ENCODE measurements at places on chromosomes 1 and 21.

GRCh38 chr21:34548781-34549376, 36.9 kb upstream of the KCNE1 start:
- no peak for DNase-seq

DNA sequence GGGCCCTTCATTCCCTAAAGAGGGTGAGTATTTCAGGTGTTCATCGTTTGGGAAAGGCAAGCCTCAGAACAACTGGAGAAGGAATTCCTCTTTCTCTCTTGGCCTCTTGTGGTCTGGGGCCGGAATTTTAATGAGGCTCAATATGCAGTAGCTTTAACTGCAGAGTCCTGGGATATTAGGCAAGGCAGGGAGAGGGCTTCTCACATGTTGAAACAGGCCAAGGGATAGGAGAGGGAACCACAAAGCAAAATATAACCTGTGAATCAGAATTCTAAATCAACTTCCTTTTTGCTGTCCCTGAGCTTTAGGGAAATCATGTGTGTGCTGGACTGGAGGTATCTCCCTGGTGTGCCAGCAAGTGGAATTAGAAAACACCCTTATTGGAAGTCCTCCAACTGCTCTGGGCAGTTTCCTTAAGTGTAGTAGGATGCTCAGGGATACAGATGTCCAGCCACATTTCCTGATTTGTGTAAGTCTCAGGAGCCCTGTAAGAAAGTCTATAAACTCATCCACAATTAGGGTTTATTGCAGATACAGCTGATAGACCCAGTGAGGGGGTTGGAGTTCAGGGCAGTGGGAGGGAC, 215.8 kb upstream of the ZRANB2 start:
- DNase-seq: no peak

GRCh38 chr1:24964811-24965570, 34.9 kb upstream of the RUNX3 start:
- peak; percentile 78 for DNase-seq

DNA sequence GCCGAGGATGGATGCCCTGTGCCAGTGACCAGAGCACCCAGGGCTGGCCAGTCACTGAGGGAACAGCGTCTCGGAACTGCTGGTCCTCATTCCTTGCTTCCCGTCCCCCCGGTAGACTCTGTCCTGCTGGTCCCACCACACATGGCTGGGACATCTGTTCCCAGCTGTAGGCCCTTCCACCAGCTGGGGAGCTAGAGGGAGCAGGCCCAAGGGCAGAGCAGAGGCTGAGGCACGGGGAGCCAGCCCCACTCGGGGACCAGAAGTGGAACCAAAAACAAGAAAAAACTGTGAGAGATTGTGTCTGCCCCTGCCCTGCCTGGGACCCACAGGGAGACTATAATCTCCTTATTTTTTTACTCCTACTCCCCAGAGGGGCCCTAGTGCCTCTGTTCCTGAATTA, 23.8 kb downstream of the ATP8B2 start:
- no peak for DNase-seq

- no peak for DNase-seq
Observed at GRCh38 chr1:236794585-236795034, 482 bp upstream of the MTR start.

DNA sequence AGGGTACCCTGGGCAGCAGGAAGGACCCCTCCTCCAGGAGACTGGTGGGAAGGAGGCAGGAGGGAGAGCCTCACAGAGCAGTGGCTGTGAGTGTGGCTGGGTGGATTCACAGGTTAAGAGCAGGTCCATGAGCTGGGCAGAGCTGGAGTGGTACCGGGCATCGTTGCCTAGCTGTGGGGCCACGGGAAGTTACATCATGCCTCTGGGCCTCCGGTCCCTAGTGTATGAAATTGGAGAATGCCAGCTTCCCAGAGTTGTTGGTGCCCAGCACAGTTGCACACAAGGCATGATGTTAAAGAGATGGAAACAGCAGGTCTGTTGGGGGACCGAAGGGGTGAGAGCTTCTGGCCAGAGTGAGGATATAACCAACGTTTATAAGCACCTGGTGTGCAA, 18.5 kb downstream of the FOXO6 start:
- DNase-seq: no peak

- DNase-seq: no peak
Observed at GRCh38 chr21:42093186-42093585, 22.1 kb downstream of the UMODL1 start.

DNA sequence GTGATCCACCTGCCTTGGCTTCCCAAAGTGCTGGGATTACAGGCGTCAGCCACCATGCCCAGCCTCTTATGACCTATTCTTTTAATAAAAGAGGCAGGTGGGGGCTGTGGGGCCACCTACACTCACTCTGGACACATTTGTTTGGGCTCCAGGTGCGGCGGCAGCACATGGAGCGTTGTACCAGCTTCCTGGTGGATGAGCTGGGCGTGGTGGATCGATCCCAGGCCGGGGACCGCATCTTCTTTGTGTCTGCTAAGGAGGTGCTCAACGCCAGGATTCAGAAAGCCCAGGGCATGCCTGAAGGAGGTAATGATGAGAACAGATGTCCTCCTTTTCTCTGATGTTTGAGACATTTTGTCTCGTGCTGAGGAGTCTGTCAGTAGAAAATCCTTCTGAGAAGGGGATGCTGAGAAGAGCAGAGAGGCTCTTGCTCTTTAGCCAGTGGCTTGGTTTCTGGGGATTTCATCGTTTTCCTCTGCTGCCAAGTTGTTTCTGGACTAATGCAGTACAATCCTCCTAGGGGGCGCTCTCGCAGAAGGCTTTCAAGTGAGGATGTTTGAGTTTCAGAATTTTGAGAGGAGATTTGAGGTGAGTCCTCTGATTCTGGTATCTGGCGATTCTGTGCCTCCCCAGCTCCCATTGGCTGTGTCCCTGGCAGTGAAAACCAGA, 17.9 kb upstream of the MIIP start:
- peak; percentile 6 for DNase-seq

DNA sequence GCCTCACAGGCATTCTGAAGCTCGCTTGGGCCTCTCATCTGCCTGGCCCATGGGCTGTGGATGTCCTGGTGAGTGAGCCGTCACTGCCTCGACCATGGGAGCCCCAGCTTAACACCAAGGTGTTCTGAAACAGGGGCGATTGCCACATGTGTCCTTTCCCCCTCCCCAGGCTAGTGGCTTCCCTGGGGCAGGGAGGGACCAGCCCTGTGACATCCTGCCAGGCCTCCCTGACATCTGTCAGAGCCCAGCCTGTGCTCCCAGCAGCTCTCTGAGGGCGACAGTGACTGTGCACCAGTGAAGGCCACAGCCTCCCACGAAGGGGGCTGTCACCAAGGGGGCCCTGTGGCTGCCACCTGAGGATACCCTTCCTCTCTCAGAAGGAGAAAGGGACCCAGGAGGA, 35.9 kb upstream of the CCDC27 start:
- DNase-seq: no peak

DNA sequence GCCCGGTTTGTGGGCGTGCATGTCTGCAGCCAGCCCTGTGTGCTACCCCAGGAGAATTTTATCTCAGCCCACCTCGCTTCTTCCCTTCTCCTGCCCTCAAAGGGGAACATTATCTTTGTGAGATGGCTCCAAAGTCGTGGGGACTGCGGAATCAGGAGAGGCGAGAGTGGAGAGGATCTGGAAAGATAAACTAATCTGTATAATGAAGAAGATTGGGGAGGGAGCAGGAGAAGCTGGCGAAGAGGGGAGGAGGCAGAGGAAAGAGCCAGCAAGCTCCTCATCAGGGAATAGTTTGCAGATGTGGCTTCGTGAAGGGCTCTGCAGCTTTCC, 310.3 kb downstream of the MATN1 start:
- DNase-seq: no peak

DNA sequence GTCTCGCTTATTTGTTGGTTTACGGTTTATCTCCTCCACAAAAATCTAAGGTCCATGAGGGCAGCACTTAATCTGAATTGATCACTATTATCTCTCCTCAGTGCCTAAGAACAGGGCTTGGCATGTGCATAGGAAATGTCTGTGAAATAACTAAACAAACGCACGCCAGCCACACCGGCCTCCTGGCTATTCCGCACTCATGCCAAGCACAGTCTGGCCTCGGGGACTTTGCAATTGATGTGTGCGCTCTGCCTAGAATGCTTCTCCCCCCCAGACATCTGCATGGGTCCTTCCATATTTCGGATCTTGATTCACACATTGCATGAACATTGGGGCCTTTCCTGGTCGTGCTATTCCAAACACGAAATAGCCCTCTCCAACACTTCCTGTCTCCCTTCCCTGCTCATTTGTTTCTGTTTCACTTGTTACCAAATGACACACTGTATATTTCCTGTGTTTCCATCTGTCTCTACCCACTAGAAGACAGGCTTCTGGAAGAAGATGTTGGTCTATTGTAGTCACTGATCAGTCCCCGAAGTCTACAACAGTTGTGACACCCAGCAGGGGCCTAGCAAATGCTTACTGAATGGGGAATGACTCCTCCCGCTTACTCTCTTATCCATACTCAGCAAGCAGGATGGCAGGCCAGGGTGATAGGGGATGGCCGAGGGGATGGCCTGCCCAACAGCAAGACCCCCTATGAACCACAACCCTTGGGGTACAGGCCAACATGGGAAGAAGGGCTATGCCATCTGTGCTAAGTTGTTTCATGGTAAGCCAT, 93.9 kb downstream of the GLIS1 start:
- no peak for DNase-seq

GRCh38 chr1:69693921-69694675, 126.4 kb downstream of the LRRC7 start:
- no peak for DNase-seq

DNA sequence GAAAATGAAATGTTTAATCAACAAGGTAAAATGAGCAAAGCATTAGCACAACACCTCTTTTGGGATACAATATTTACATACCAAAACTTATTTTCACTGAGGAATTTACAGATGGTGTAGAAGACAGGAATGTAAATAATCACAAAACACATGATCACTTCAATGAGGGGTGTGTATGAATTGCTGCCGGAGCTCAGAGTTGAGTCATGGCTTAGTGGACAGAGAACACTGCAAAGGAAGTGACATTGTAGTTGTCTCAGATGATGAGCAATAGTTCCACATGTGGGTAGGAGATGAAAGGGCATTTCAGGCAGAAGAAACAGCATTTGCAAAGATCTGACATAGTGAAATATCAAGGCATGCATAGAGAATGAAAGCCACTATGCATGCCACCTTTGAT, 5.6 kb upstream of the KPRP start:
- DNase-seq: no peak

GRCh38 chr1:37073152-37073853, 39.0 kb upstream of the GRIK3 start:
- no peak for DNase-seq

DNA sequence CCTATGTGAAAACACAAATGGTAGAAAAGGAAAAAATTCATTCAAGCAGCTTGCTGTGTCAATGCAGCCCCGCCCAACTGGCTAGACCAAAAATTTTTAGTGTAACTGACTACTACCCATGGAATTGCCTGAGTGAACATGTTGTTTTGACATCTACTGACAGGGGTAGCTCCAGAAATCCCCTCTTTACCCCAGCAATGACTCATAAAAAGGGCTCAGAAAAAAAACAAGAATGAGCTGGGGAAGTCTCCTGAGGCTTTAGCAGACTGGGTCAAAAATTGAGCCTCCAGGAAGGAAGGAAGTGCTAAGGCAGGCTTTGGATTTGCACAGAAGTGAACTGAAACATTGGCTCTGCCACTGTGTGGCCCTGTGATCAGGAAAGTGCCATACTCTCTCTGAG, 24.4 kb upstream of the FGGY start:
- no peak for DNase-seq

DNA sequence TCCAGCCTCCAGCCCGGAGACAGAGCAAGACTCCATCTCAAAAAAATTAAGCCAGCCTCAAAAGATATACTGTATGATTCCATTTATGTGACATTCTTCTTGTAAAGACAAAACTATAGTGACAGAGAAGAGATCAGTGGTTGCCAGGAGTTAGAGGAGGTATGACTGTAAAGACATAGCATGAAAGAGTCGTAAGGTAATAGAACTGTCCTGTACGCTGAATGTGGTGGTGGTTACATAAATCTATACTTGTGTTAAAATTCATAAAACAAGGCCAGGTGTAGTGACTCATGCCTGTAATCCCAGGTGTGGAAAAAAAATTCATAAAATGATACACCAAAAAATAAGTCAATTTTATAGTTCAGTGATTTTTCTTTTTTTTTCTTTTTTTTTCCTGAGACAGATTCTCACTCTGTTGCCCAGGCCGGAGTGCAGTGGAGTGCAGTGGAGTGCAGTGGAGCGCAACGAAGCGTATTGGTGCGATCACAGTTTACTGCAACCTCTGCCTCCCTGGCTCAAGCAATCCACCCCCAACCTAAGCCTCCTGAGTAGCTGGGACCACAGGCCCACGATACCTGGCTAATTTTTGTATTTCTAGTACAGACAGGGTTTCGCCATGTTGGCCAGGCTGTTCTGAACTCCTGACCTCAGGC, 84.9 kb upstream of the CXADR start:
- DNase-seq: no peak

- DNase-seq: no peak
Observed at GRCh38 chr1:33161061-33161681, 20.7 kb downstream of the TRIM62 start.

DNA sequence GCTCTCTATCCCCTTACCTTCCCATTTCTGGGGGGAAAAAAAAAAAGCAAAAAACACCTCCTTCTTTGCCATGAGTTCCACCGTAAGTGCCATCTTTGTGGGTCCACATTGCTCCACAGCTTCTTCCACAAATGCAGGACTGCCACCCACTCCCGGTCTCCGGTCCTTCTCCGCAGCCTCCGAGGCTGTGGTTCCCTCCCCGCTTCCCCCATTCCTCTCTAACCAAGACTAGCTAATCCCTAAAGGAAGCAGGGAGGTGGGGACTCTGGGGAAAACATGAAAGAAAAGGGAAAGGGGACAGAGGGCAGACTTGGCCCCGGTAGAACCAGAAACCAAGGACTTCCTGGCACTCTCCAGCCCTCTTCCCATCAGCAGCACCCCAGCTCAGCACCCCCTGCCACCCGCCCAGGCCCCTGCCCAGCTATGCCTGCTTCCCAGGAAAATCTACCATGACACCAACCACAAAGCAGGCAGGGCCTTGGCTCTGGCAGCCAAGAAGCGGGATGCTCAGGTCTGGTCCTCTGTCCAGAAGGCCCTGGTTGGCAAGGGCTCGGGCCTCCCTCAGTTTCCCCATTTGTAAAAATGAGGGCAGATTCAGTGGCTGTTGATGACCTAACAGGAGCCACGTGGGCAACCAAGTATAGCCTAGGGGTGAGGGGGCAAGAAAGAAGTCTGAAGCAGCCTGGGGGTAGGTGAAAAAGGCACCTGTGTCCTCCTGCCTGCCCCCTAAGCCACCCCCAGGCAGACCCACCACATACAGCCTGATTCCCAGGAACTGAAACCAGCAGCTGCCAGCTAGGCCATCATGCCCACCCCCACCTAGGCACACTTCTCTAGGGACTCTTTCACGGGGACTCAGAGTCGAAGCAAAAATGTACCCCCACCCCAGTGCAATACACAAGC, 2.5 kb downstream of the EPHA2 start:
- DNase-seq: no peak

DNA sequence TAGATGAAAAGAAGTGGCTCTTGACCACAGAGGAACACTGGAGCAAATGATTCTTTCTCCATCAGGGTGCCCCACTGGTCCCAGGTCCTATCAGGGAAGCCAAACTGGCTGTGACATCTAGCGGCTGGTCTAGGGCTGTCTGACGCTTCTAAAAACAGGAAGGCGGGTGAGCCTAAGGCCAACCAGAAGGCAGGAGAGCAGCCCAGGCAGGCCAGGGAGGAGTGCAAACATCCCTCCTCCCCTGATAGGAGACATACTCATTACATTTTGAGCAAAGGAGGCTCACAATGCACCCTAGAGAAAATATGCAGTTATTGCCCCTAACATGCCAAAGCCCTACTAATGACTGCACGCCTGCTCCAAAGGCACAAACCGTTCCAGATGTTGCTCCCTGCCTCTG, 10.4 kb upstream of the FOXE3 start:
- no peak for DNase-seq
